Fibroblast of skin of right biceps (primary cell): ENCODE measurements at places on chromosomes 3 and 15.
A peak's percentile ranks its signal among the peaks of the same experiment; 100 is the strongest.

DNA sequence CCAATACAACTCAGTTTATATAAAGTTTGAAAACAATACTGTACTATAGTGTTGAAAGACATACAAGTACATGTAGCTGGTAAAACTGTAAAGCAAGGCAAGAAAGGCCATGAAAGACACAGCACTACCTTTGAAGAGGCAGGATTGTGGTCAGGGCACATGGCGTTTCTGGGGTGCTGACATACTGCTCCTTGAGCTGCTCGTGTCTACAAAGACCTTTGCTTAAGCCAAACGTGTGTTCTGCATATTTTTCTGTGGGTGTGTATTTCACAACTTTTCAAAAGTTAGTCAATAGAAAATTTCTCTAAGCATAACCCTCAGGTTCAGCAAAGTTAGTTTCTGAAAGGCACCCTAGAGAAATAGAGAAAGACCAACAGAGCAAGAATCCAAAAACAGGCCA, 14.1 kb upstream of the TOPAZ1 start:
- DNase-seq, result no peak

DNA sequence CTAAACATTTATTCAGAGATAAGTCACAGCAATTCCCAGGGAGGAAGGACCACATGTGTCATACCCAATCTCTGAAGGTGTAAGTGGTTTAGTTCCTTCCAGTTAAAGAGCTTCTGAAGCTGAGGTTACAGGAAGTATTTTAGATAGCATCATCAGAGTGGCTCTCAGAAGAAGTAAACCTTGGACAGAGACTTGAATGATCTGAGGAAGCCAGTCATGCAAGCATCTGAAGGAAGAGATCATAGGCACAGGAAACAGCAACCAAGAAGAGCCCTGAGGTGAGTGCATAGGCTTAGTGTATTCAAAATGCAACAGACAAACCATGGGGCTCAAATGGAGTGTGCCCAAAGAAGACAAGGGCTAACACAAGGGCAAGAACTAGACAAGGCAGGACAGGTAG, 210.3 kb downstream of the ULK4 start:
- DNase-seq, result no peak

- no peak for DNase-seq
Observed at GRCh38 chr15:67770358-67770628, 55.0 kb upstream of the SKOR1 start.

DNA sequence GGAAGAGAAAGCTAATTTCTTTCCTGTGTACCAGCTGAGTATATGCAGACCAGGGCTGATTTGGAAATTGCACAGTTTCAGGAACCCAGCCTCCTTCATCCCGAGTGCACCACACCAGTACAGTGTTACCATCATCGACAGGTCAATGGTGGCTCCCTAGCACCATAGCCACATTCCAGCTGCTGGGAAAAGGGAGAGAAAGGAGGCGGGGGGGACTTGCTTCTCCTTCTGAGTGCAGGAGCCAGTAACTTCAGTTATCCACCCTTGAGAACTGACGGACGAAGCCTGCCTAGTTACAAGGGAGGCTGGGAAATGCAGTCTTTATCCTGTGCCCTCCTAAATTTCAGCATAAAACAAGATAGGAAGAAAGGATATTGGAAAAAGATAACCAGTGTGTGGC, 129.7 kb upstream of the PRICKLE2 start:
- DNase-seq, result no peak

DNA sequence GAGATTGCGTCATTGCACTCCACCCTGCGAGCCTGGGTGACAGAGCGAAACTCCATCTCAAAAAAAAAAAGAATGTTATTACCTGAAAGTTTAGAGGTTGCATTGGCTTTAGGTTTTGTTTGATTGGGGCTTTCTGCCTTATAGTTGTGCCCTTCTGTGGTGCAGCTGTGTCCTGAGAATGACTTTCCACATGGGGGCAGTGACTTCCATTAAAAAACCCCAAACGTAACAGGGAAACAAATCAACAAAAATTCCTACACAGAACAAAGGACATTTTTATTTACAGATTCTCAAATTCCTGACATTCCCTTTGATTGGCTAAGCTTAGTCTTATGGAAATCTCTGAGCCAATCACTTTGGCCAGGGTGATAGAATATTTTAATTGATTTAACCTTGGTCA, 154.1 kb upstream of the GPR149 start:
- DNase-seq, result no peak

DNA sequence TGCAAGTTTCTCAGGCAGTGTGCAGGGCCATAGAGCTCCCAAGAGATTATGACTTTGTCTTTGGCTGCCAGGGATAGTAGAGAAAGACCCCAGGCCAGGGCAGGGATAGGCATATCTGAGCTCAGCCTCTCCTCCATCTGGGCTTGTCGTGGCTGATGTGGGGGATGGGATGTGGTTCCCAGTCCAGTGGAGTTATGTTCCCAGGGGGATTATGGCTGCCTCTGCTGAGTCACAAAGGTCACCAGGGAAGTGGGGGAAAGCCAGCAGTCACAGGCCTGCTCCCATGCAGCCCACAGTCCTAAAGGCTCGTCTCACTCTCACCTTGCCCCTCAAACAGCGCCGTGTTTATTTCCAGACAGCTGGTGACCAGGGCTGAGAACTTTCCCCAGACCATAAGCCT, 354.9 kb downstream of the SI start:
- DNase-seq, result no peak

- peak; percentile 56 for DNase-seq
Observed at GRCh38 chr3:79032686-79033318, 735.0 kb downstream of the ROBO1 start.

DNA sequence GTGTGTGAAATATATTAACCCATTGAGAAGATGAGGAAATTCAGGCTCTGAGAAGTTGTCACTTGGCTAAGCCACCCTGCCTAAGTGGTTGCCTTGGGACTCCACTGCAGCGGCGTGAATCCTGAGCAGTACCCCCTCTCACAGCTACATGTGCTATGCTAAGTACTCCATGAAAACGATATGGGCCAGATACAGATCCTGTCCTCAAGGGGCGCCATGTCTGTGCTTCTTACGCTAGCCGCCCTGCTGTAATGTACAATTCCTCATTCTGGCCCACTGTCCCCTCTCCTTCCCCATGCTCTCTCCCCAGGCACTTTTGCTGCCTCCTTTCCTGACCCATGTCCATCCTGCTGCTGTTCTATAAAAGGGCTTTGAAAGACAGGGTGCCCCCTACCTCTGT, 140.3 kb downstream of the FEZF2 start:
- DNase-seq, result no peak

- peak; percentile 75 for DNase-seq
Observed at GRCh38 chr3:73739791-73740453, 115.2 kb upstream of the PDZRN3 start.

GRCh38 chr3:85846940-85847339, 888.2 kb downstream of the CADM2 start:
- DNase-seq, result no peak

DNA sequence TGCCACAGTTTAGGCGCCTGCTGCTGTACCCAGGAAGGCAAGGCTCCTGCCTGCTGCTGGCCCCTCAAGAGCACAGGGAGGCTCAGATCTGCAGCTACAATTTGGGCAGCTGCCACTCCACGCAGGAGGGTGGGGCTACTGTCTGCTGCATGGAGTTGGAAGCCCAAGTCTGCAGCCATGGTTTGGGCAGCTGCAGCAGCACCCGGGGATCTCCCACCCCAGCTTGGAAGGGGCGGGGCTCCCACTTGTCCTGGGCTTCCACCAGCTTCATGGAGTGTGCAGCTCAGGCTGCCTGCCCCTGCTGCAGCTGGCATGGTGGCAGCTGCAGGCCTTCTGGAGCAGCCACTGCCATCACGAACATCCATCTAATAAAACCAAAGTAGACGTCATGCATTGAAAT, 512.9 kb downstream of the PYDC2 start:
- no peak for DNase-seq

DNA sequence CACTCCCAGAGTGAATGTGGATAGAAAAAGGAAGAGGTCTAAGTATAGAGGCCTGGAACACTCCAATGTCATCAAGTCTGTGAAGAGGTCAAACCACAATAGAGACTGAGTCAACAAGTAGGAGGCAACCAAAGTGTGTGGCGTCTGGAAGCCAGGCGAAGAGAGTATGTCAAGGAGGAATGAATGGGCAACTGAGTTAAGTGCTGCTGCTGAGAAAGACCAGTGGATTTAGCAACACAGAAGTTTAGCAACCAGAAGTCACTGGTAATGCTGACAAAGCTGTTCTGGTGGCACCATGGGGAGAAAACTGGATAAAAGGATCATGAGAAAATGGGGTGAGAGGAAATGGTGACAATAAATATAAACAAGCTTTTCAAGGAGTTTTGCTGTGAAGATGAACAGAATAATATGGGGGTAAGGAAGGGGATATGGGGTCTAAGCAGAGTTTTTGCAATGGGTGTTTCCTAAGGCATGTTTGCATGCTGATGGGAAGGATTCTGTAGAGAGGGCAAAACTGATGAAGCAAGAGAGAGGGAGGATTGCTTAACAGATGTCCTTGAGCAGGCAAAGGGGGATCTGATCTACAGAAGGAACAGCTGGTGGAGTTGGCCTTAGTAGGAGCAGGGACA, 38.4 kb downstream of the PCOLCE2 start:
- DNase-seq, result peak; percentile 91

DNA sequence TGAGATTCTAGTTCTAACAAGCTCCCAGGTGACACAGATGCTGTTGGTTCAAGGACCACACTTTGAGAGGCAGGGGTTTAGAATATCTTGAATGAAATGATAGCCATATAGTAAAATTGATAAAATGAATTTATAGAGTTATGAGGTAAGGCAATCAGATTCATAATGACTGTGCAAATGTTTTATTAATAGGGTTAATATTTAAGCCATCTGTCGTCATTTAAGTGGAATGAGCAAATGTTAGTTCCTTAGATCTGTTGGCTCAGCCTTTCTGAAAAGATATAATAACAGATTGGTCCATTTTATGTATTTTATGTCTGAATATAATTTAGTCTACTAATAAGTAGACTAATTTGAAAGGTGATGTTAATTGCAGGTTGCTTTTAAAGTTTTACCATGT, 12.9 kb downstream of the REC114 start:
- no peak for DNase-seq

GRCh38 chr3:154188846-154189245, 67.7 kb downstream of the ARHGEF26 start:
- DNase-seq, result no peak

- DNase-seq, result peak; percentile 71
Observed at GRCh38 chr3:112293368-112294321, at the start of gene SLC9C1. Gene SLC9C1, minus strand, starts transcription at chr3:112294216. Its CDS starts 7,425 bp downstream, at chr3:112286791.

DNA sequence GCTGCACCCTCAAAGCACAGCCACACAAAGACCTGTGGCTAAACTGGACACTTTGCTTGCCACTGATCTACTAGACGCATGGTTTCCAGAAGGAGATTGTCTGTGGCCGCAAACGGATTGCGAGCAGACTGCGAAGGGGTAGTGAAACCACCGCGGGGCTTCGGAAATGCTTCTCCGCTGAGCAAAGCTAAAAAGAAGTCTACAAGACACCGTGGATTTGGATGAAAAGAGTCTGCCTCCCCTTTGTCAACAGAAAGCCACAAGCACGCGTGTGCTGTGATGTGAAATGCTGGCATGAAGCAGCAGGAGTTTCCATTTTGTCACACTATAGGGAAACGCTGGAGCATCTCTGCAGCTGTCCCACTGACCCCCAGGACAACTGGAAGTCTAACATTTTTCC, 63.0 kb downstream of the TMEM44 start:
- DNase-seq, result peak; percentile 36

DNA sequence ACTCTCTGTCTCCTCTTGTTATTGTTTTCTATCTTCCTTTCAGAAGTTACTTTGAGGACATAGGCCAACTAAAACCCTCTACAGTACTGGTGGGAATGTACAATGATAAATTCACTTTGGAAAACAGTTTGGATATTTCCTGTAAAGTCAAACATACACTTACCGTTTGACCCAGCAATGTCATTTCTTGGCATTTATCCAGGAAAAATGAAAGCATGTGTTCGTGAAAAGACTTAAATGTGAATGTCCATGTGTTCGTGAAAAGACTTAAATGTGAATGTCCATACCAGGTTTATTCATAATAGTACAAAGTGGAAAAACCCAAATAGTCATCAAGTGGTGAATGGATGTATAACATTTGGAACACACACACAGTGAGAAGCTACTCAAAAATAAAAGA, 361.5 kb upstream of the DPH6 start:
- DNase-seq, result no peak

- DNase-seq, result no peak
Observed at GRCh38 chr3:11735638-11736037, 91.9 kb upstream of the VGLL4 start.

- DNase-seq, result no peak
Observed at GRCh38 chr3:159380891-159381290, 579.0 kb downstream of the MFSD1 start.

- DNase-seq, result peak; percentile 12
Observed at GRCh38 chr3:59240666-59241255, 190.9 kb upstream of the CFAP20DC start.

DNA sequence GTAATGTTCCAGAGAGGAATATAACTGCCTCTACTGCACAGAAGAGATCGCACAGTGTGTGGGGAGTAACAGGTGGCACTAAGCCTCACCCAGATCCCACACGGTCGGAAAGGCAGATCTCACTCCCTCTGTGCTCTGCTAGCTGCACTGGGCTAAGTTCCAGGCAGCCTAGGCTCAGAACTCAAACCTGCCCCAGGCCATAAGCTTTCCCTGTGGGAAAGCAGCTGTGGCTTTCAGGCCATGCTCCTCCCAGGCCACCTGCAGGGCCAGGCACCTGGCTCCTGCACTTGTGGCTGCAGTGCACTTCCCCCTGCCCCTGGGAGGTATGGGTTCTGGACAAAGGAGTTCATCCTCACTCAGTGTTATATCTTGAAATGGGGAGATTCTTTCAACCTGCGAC, 27.5 kb downstream of the PCCB start:
- no peak for DNase-seq

DNA sequence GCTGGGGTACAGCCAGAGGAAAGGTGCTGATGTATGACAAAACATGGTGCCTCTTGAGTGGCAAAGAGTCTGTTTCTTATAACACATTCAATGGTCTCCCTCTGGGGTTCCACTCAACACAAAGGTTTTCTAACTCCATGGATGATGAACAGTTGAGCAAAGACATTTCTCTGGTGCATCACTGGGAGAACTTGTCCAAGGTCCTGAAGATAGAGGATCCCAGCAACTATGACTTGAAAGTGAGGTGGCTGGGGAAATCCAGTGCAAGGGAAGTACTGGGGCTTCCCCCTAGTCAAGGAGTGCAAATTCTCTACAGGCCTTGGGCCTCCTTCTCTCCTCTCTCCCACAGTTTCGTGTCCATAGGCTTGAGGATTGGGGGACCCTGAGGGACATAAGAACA, 431.1 kb downstream of the WDR72 start:
- no peak for DNase-seq

GRCh38 chr3:67580430-67581000, 73.9 kb downstream of the SUCLG2 start:
- DNase-seq, result no peak

GRCh38 chr15:52184721-52185120, 6.5 kb downstream of the GNB5 start:
- no peak for DNase-seq

- DNase-seq, result no peak
Observed at GRCh38 chr3:27201492-27201891, 167.7 kb downstream of the NEK10 start.
